ELR (cell line): ENCODE measurements at places on chromosomes 3 and 15.

DNA sequence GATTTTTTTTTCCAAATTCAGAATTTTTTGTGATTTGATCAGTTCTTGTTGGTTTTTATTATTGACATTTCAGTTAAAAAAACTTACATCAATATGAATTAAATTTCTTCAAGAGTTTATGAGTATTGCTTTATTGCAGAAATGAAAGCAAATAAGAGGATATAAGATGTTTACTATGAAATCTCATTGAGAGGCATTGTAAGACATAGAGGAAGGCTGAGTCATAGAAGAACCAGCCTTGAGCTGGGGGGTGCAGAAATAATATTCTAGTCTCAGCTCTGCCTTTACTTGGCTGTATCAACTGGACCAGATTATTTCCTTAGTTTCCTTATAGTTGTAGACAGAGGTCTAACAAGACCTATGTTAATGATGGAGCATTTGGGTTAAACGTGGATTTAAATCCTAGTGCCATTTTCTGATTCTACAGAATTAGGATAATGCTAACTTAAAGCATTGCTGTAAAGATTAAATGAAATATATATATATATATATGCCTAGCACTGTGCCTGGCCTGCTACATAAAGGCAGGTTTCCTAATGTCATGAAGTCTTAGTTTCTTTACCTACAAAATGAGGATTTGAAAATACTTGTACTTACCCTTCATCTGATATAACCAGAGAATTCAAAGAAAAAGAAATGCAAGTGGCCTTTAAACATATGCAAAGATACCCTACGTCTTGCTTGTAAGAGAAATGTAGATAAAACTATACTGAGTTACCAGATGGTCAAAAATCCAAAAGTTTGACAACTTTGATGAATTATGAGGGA lies 7.3 kb downstream of the FAM98B start:
- DNase-seq = peak; percentile 51

- no peak for DNase-seq
Observed at GRCh38 chr15:81322676-81323253, 1.2 kb downstream of the STARD5 start.

DNA sequence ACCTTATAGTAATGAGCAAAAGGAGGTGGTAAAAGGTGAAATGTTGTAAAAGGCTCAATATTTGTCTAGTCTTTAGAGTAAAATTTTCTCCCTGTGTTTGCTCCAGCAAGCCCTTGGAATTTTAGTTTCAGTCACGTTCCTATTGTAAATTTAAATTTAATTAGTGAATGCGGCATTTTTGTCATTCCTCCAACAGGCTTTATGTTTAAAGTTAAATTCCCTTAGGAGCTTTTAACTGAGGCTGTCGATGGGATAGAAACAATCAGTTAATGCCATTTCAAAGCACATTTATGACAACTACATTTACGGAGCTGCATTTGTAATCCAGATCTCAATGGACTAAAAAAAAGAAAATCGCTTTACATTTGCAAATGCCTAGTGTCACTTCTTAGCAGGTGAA lies 868 bp upstream of the GADL1 start:
- DNase-seq = no peak

DNA sequence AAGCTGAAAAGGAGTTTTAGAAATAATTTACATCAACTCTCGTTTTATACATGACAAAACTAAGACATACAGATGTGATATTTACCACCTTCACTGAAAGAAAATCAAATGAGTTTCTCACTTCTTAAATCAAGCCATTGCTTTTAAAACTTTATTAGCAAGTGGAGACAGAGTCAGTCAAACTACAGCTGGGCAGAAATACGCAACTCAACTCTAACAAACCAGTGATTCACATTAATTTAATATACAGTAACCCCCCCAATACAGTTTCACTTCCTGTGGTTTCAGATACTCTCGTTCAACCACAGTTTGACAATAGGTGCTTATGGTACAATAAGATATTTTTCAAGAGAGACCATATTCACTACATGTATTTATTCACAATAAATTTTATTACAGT lies 477.1 kb downstream of the MAGI1 start:
- no peak for DNase-seq

DNA sequence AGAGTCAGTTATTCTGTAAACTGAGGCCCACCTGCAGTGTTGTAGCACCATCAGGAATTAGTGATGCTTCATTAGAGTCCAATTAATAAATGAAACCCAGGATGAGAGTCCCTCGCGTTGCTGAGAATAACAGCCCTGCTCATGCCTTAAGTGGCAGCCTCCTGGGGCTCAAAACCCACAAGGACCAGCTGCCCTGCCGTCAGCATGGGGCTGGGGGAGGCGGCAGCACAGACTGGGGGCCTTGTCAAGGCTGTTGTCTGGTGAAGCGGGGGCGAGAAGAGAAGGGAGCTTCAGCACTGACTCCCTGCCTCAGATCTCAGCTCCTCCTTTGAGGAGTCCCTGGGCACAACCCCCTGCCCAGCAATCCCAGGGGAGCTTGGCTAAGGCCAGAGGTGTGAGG lies 21.0 kb downstream of the CCDC33 start:
- no peak for DNase-seq

- DNase-seq = no peak
Observed at GRCh38 chr3:133717424-133717823, 28.8 kb upstream of the TF start.

GRCh38 chr3:41898631-41899030 lies 63.3 kb downstream of the ULK4 start:
- no peak for DNase-seq

GRCh38 chr15:59160880-59161593 lies 45.6 kb upstream of the LDHAL6B start:
- peak; percentile 43 for DNase-seq

DNA sequence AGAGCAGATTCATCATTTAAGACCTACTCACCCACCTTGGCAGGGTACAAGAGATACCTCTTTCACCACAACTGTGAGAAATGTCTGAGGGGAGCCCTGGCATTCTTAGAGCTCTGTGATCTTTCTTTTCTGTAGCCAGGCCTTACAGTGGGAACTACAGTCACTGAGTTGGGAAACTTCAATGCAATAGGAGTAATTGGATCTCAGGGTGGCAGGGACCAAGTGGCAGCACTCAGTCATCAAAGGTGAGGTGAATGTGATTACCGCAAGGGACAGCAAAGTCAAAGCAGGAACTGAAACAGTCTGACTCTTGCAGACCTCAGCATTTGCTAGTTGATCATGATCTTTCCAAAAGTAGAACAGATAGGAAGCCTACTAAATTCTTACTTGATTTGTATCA lies 7.2 kb upstream of the MCF2L2 start:
- no peak for DNase-seq

GRCh38 chr3:124950026-124950425 lies 15.5 kb upstream of the MUC13 start:
- no peak for DNase-seq

GRCh38 chr3:150256782-150257181 lies 151.3 kb upstream of the TSC22D2 start:
- no peak for DNase-seq

DNA sequence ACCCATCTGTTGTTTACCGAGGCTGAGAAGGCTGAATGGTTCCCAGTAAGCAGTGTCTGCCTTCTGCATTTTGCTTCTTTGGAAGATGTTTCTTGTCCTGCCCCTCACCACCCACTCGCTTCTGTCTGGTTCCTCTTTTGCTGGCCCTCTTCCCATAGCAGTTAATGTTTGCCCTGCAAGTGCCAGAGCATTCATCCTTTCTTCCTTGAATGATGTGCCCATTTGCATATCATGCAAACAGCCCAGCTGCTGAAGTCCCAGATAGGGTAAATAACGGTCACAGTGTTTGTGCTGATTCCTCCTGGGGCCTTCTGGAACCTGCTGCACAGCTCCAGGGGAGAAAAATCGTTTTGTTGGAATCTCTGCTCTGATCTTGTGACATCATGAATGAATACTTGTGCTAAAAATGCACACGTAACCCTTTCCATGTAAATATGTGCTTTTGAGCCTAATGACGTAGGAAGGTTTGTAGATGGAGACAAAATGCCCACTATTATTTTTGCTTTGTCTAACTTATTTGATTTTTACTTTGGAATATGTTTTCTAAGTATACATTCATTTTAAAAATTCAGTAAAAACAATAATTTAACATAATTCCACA lies 381.0 kb downstream of the SOX2 start:
- no peak for DNase-seq

DNA sequence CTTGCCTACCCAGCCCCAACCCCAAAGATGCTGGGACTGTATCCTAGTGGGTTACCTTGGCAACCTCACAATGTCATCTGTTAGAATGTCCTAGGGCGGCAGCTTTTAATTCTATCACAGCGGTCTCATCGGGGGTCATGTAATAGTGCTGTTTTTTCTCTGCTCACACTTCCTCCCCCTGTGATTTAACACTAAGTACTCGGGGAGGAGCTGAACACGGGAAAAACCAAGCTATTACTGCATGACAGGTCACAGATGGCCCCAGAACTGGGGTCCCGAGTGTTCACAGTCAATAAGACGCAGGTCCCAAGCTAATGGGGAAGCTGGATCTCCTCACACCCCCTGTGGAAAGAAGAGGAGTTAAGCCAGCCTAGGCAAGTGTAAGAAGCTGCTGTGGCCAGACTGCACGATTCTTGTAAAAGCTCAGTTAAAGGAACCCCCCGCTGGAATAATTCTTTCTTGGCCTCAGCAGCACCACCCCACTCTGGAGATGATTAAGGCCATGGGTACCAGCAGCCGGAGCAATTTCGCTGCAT lies 2.5 kb upstream of the RFTN1 start:
- DNase-seq = no peak

GRCh38 chr3:122004991-122005565 lies 17.0 kb downstream of the ILDR1 start:
- no peak for DNase-seq

GRCh38 chr15:92664178-92664900 lies 8.8 kb upstream of the FAM174B start:
- DNase-seq = no peak

DNA sequence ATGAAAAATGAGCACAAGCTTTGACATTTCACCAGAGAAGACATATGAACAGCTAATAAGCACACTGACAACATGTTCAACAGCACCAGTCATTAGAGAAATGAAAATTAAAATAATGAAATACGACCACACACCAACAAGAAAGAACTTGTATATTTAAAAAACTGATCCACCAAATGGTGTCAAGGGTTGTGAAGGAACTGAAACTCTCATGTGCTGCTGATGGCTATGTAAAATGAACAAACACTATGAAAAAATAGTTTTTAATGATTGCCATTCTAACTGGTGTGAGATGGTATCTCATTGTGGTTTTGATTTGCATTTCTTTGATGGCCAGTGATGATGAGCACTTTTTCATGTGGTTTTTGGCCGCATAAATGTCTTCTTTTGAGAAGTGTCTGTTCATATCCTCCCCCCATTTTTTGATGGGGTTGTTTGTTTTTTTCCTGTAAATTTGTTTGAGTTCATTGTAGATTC lies 193.8 kb downstream of the SCAPER start:
- no peak for DNase-seq

DNA sequence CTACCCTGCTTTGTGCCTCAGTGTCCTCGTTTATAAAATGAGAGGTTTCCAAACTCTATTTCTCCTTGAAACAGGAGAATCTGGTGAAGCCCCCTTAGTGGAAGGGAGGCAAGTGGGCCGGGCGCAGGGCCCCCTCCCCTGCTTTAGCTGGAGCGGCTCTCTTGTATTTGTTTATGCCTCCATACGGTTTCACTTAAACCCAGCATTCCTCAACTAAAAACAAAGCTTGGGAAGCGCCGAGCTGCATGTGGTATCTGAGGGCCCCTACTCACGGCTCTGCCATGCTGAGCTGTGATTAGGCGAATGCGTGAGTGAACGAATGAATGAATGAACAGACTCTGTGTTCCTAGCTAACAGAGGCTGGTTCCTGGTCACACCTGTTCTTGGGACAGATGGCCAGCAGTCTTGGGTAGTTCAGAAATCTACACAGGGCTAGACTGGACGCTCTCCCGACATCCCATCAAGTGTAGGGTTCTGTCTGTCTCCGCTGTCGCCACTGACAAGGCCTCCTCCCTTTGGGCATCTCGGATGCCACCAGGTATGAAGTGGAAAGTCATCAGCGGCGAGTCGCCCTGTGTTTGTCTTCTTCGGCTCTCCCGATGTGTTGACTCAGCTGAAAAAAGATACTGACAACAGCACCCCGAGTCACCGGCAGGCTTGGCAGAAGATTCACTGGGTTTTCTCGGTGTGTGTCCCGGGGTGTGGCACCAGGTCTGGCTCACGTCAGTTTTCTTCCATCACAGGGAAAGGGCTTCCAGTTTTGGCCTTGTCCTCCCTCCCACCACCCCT lies 42.4 kb upstream of the VPS8 start:
- no peak for DNase-seq

- peak; percentile 15 for DNase-seq
Observed at GRCh38 chr3:132788301-132788671, 66.1 kb upstream of the NPHP3 start.

DNA sequence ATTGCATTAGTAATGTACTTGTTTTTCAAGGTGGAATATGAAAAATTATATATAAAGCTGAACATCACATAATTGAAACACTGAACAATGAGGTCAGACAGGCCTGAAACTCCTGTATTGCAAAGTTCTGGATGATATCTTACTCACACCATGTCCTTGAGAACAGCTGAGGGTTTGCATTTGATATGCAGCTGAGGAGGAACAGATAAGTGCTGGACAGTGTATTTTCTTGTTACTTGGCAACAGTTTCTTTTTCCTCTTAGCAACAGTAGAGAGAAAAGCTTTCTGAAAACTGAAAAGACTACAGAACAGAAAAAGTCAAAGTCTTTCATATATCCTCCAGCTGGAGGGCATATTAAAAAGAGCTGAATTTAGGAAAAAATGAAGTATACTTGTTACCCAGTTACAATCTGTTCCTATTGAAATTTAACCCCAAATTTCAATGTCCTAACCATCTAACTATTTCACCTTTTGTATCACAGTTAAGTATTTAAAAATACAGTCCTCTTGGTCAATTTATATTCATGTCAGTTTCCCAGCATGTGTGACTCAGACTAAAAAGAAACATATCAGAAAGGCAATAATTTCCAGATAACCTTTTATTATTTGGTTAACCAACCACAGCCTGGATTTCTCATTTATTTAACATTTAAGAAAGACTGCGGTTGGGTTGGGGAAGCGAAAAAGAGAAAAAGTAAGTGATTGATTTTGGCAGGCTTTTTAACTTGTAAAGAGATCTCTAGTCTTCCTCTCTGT lies 733.0 kb upstream of the DPPA4 start:
- DNase-seq = peak; percentile 2

- no peak for DNase-seq
Observed at GRCh38 chr3:149077628-149078027, 8.7 kb downstream of the HLTF start.

GRCh38 chr15:66378814-66379430 lies 7.8 kb upstream of the MAP2K1 start:
- no peak for DNase-seq

DNA sequence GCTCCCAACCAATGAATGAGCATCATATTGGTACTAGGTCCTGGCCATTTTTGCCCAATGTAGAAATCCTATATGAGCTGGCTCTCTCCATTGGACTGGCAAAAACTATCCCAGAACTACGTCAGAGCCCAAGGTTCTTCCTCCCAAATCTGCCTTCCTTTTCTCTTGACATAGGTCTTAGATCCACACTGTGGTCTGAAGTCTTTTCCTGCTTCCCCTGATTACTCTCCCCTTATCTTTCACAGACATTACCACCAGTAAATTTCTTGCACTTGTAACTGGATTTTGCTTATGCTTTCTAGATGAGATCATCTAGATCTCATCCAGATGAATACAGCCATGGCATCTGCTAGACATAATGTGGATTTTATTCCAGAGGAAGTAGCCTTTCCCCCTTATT lies 141.2 kb upstream of the GADL1 start:
- DNase-seq = peak; percentile 20
